ENCODE measurements at places on chromosomes 13 and 19.

GRCh38 chr19:32680986-32681385 lies 5.3 kb downstream of the RGS9BP start:
- no peak for DNase-seq

GRCh38 chr19:42315024-42315423 lies 1.9 kb downstream of the TMEM145 start:
- no peak for DNase-seq

- no peak for DNase-seq
Measured at GRCh38 chr13:99380921-99381645, 73.9 kb upstream of the GPR183 start.

DNA sequence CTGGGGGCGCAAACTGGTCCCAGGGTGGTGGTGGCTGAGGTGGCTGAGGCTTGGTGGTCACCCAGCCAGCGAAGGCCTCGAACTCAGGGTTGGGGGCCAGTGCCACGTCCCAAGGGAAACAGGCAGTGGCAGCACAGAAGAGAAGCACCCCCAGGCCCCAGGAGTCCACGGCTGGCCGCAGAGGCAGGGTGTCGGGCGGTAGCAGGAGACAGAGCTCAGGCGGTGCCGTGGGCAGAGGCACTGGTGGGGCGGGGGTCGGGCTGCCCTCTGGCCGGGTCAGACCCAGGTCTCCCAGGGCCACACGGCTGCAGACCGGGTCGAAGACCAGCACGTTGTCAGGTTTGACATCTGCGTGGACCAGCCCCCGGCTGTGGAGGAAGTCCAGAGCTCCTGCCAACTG lies 4.2 kb upstream of the SBK2 start:
- DNase-seq = no peak

- no peak for DNase-seq
Measured at GRCh38 chr13:78958006-78958405, 299.1 kb upstream of the OBI1 start.

DNA sequence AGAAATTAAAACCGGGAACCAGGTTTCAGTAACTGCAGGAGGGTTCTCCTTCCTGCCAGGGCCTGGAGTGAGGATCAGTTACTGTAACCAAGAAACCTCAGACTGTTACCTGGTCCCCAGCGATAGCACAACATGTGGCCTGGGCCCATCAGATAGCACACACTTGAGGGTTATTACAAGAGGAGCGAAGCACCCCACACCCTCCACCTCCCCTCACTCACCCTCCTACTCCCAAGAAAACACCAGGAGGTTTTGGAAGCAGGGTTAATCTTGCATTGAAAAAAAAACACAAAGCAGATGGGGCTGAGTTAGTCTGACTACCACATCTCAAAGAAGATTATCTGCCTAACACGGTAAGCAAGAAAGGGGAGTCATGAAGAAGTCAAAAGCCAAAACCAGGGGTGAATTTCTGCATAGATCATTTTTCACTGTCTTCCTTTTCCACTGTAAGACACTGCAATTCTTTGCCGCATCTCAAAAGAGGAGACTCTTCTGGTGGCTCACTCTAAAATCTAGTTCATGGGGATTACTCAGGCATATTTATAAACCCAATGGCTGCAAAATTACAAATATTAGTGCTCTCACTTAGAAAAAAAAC lies 75.9 kb upstream of the DOCK9 start:
- no peak for DNase-seq

GRCh38 chr19:861756-862580 lies 2.5 kb downstream of the CFD start:
- DNase-seq = peak; percentile 45

- DNase-seq = no peak
Measured at GRCh38 chr19:41299755-41300089, 10.2 kb upstream of the CCDC97 start.

GRCh38 chr13:75222031-75222430 lies 259.9 kb downstream of the TBC1D4 start:
- DNase-seq = peak; percentile 18

- no peak for DNase-seq
Measured at GRCh38 chr13:92362717-92363116, 863.9 kb upstream of the GPC6 start.

GRCh38 chr13:108220041-108220440 lies 1.8 kb downstream of the ABHD13 start:
- DNase-seq = peak; percentile 17

DNA sequence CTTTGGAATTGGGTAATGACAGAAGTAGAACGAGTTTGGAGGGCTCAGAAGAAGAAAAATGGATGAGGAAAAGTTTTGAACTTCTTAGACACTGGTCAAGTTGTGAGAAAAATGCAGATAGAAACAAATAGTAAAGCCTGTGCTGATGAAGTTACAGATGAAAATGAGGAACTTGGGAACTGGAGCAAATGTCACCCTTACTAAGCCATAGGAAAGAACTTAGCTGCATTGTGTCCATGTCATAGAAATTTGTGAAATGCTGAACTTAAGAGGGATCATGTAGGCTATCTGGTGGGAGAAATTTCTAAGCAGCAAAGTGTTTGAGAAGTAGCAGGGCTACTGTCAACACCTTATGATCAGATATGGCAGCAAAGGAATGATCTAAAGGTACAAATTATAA lies 289.2 kb upstream of the PCDH9 start:
- peak; percentile 11 for DNase-seq

GRCh38 chr13:79648191-79648590 lies 167.2 kb downstream of the NDFIP2 start:
- no peak for DNase-seq

- no peak for DNase-seq
Measured at GRCh38 chr19:4197625-4198466, 15.4 kb downstream of the ANKRD24 start.

GRCh38 chr13:91169321-91170050 lies 178.0 kb upstream of the MIR17HG start:
- no peak for DNase-seq

DNA sequence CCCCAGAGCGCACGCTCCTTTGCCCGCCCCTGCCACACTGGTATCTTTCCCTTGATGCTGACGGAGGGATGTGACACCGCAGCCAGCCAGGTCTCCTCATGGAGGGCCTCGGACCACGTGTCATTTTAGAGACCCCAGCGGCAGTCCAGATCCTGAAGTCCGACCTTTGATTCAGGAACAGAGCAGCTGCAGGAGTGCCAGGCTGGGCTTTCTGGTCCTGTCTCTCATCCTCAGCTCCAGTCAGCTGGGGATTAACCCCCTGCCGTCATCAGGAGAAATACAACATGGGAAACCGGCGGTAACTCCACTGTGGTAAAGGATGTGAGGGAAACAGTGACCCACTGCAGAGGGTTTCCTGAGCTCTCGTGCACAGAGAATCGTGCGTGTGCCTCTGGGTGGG lies 140.6 kb downstream of the SIPA1L3 start:
- no peak for DNase-seq

GRCh38 chr19:18675779-18676178 lies 7.7 kb upstream of the CRTC1 start:
- DNase-seq = peak; percentile 30

DNA sequence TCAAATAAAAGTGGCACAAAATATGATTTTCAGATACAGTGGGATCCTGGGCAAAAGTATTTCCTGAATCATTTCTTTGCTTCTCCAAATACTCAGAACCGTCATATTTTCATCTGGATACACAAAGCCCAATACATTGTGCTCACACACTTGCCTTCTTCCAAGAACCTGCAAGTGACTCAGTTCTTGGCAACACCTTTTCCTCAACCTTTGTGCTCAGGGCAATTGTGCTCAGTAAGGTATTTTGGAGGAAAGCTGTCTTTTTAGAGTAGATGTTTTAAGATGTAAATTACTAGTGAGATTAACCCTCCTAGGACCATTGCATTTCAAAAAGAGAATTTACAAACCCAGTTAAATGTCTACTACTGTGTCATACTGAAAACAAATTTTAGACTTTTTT lies 233.5 kb downstream of the EFNB2 start:
- no peak for DNase-seq

DNA sequence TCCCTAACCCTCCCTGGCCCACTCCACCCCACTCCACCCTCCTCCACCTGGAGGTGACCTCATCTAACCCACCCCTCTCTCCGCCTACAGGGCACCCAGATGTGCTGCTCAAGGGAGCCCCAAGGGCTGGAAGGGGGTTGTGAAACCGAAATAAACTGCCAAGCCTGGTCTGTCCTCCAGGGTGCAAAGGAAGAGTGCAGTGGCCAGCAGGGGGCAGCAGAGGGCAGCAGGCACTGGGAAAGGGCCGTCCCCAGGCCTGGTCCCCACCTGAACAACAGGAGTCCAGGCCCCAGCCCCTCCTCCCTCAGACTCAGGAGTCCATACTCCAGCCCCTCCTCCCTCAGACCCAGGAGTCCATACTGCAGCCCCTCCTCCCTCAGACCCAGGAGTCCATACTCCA lies 8.4 kb upstream of the BCAM start:
- peak; percentile 78 for DNase-seq

GRCh38 chr19:311813-312261 lies 20.6 kb upstream of the PLPP2 start:
- no peak for DNase-seq

GRCh38 chr19:8511573-8512101 lies 2.3 kb downstream of the ZNF414 start:
- DNase-seq = no peak

GRCh38 chr19:19321141-19321577 lies 530 bp downstream of the MAU2 start:
- peak; percentile 60 for DNase-seq

DNA sequence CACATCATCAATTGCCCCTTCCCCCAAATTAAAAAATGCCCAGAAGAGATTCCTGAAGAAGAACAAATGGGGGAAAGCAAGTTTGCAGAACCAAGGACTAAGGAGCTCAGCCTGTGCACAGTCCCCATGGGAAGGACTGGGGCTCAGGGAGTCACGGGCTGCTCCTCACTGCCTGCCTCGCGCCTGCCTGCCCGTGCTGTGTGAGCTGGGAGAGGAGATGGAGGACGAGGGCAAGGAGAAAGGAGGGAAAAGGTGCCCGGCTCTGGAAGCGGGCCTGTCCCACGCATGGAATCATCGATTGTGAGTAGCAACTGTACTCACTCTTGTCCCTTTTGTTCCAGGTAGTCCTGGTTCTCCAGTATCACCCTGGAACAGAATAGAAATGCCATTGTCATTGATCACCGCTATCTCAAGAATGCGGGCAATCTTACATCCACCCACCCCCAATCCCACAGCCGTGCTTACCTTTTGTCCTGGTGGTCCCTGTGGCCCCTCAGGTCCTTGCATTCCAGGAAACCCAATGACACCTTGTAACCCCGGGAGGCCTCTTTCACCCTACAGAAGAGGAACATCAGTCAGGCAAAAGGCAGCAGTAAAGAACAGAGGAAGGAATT lies 93.4 kb downstream of the COL4A1 start:
- no peak for DNase-seq

- DNase-seq = no peak
Measured at GRCh38 chr13:25762795-25763377, 288.9 kb downstream of the SHISA2 start.

- DNase-seq = no peak
Measured at GRCh38 chr13:76890021-76890420, 3.8 kb upstream of the KCTD12 start.

DNA sequence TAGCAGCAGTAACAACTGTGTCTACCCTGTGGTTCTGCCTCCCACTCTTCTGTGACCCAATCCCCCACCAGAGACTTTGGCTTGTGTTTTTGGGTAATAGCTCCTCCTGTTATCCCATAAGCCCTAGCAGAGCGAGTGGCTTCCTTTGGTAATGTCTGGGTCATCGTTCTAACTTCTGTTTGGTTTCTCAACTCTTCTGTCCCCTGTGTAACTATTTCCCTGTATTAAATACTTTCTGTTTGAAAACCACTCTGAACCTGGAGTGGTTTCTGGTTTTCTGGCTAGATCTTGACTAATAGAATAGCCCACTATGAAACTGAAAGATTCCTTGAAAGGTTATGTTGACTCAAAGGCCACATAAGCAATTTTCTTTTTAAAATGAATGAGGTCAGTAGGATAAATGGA lies 350.0 kb downstream of the DCT start:
- no peak for DNase-seq

GRCh38 chr13:21673789-21674489 lies 3.1 kb downstream of the FGF9 start:
- DNase-seq = peak; percentile 66

GRCh38 chr19:6753178-6754031 lies 13.8 kb downstream of the SH2D3A start:
- DNase-seq = peak; percentile 90

GRCh38 chr13:114309806-114310410 lies 4.4 kb upstream of the CHAMP1 start:
- no peak for DNase-seq

GRCh38 chr13:19152403-19152802 lies 29.2 kb downstream of the TUBA3C start:
- DNase-seq = no peak

GRCh38 chr19:12944104-12944674 lies 1.5 kb upstream of the RAD23A start:
- peak; percentile 46 for DNase-seq

DNA sequence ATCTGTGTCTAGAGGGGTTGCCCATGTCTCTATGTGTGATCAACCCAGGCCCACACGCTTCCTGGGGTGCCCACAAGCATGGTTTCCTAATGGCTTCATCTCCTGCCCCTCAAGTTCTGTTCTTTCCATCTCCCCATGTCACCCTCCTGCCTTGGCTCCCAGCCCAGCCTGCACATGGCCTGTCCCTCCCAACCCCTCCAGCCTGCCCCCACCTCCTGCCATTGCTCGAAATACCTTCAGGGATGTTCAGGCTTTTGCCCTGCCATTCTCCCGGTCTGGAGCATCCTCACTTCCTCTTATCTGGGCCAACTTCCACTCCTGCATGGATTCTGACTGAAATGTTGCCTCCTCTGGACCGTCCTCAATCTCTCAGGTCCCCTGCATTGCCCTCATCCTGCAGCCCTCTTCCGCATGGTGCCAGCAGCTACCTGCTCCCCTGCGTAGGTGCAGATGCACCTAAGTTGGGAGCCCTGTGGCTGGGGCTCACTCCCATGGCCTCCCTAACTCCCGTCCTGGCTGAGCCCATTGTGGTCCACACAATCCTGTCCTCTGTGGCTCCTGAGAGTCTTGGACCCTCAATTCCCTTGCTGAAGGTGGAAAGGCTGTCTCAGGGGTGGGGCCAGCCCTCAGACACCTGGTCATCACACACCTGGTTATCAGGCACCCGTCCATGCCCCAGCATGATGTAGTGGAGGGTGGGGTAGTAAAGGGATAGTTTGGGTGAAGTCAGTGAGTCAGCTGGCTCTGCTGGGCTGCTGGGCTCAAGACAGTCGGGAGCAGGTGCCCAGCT lies 152.1 kb downstream of the URI1 start:
- DNase-seq = no peak

DNA sequence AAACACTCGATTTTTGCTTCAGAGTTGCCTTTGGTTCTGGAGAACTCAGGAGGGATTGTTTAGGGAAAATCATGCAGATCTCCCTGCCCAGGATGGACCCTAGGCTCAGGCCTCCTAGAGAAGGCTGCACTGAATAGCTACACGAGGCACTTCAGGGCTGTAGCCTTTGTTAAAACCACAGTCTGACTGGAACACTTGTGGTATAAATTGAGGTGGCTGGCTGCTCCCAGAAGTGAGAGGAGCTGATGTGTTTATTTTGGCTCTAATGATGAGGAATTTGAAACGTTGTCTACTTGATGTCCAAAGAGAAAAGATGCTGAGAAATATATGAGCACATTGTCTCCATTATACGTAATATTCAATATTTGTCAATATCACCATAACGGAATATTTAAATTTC lies 762.1 kb upstream of the ARGLU1 start:
- DNase-seq = no peak

- no peak for DNase-seq
Measured at GRCh38 chr19:18928018-18928805, 8.7 kb downstream of the DDX49 start.

- peak; percentile 8 for DNase-seq
Measured at GRCh38 chr13:38483623-38484022, 134.0 kb downstream of the UFM1 start.

- peak; percentile 82 for DNase-seq
Measured at GRCh38 chr13:32309312-32310133, 5.6 kb downstream of the ZAR1L start.
